ENCODE measurements at places on chromosomes 11 and 22.

DNA sequence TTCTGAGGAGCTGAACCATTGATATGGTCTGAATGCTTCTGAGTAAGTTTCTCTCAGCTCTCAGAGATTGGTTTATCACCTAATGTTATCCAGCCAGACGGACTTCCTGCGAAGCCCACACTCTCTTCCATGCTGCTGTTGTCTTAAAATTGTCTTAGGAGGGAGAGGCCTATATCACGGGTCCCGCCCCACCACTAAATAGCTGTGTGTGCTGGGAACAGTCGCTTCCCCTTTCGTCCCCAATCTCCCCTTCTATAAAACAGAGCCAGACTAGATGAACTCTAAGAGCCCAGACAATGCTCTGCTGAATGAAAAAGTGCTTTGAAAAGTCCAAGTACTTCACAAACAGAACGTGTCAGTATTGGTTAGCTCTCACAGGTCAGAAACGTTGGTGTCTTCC, 81.4 kb upstream of the AKIP1 start:
- DNase-seq = no peak

DNA sequence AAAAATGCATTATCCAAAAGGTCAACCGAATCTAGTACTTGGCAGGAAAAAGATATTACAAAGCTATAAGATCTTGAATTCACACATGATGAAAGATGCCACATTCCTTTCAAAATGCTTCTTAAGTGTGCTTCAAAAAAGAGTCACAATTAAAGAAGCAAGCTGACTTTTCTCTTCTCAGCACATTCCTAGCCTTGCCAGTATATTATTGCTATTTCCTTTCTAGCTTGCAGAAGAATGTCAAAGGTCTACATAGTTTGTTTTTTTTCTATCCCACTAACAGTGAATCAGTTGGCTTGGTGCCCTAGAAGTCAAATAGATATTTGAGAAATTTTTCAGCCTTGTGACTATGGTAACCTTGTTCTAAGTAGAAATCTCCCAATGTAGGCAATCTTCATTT, 56.8 kb downstream of the GUCY1A2 start:
- no peak for DNase-seq

- no peak for DNase-seq
Observed at GRCh38 chr11:82722231-82722630, 11.4 kb downstream of the FAM181B start.

- DNase-seq = no peak
Observed at GRCh38 chr11:27907530-27907929, 200.4 kb downstream of the KIF18A start.

GRCh38 chr11:91219535-91219934, 996.7 kb upstream of the CHORDC1 start:
- DNase-seq = no peak

- no peak for DNase-seq
Observed at GRCh38 chr11:65793625-65794400, 7.0 kb downstream of the OVOL1 start.

DNA sequence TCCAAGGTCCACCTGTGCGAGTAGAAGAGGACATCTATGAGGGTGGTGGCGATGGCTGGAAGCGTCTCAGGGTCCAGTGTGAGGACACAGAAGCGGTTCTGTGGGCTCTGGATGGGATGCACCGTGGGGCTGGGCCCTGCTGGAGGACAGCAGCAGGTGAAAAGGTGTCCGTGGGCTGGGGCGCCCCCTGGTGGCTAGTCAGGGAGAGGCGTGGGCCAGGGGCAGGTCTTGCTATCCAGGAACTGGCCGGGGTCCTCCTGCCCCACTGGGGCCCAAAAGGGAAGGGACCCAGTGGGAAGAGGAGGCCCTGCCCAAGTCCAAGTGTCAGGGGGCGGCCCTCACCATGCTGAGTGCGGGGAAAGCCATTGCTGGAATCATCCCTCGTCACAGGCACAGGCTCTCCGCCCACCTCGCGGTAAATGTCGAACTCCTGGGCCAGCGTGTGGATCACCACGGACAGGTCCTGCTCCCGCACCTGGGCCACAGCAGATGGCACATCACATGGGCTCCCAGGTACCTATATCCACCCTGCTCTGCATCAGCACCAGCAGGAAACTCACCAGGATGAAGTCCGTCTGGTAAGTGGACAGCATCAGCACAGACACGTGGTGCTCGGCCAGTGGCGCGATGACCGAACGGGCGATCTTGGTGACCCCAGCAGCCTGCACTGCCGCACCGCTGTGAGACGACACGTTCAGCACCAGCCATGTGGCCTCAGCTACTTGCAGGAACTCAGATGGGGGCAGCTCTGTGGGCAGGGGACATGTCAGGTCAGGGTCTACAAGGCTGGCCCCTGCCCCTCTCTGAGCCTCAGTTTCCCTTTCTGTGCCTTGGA, 2.3 kb downstream of the CASTOR1 start:
- peak; percentile 56 for DNase-seq

Data from NCI-H1436 (cell line).